SJCRH30 (cell line): ENCODE measurements at places on chromosomes 5 and 9.

- no peak for DNase-seq
Measured at GRCh38 chr5:68170826-68171558, 44.6 kb upstream of the PIK3R1 start.

GRCh38 chr9:79969393-79970145 is 397.8 kb downstream of the TLE4 start:
- DNase-seq: no peak

DNA sequence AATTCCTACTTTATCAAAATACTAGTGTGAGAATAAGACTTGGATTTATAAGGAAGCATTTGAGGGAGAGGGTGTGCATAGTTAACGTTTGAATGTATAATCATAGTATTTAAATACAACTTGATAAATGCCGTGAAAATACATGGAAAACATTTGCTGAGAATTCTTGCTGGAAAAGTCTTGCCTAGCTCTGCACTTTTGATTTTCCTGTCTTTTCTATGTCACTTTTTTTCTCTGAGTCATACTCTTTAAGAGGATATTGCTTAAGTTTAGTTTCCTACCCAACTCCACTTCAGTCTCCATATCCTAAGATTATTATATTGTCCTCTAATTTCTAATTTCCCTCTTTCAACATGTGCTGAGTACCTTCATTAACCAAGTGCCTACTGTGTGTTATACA is 616.6 kb upstream of the SEMA6A start:
- DNase-seq: no peak

GRCh38 chr9:101119206-101119819 is 90.8 kb downstream of the PLPPR1 start:
- peak; percentile 80 for DNase-seq

- no peak for DNase-seq
Measured at GRCh38 chr5:31487506-31487905, 44.4 kb downstream of the DROSHA start.

- no peak for DNase-seq
Measured at GRCh38 chr9:129198319-129199043, 20.4 kb upstream of the IER5L start.

DNA sequence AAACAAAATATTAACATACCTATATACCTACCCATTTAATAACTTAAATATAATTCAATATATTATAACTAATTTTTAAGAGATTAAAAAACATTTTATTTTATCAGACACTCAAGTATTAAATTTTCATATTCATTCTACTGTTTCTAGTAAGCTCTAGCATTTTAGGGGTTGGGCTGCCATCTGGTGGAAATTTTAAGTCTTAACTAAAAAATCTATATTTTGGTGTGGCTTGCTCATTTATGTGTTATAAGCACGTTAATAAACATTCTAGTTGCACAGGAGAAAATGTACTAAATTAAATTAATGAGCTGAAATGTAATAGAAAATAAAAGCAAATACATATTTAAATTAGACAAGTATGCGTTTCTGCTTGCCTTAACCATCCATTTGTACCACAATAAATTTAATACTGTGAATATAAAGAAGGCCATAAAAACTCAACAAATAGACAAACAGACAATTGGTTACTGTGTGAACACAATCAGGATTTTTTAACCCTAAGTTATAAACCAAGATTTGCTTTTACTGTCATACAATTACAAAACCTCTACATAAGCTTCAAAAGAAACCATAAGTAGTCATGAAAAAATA is 1728.3 kb upstream of the CDH9 start:
- DNase-seq: peak; percentile 25

DNA sequence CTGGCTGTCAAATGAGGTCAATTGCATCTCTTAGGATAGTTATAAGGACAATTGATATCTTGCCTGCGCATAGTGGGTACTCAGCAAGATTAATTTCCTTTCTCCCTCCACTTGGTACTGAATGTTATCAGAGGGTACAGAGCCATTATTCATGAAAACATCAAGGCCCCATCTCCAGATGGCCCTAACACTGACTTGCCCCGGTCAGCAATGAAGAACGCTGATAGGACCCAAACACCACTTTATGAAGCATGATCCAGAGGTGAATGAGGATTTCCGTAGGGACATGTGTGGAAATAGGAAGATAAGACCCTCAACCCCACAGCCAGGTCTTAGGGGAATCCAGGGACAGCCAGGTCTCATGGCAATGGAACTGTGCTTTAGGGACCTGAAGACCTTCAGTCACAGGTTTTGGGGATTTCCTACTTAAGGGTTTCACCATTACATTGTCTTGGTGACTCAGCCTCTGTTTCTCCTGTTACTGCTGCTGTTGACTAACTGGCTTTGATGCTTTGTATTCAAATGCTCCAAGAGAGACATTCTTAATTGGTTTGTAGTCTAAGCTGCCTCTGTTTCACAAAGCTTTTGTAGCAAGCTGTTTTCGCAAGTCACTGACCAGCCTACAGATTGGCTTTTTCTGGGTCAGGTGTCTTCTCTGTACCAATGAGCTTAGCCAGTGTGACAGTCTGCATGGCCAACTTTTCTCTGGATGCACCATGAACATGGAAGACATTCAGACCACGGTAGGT is 35.3 kb upstream of the IQGAP2 start:
- DNase-seq: no peak

DNA sequence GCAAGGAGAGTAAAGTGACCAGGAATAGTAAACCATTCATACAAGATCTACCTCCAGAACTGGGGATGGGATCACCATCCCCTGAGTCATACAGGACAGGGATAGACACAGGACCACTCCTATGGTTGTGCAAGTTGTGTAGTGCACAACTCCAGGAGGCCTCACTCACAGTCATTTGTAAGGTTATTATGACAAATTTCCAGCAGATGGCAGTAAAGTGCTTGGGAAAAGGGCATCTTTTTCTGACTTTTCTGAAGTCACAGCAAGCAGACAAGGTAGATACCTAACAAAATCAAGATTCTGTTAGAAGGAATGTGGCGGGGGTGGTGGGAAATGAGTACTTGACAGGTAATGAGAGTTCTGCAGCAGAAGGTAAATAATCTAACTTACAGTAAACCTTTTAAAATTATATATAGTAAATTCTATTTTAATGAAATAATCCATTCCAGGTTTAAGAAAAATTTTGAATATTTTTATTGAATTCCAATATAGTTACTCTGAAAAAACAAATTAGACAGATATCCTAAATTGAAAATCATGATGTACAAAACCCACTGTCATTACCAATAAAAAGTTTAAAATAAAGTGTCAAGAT is 16.7 kb upstream of the KIF27 start:
- peak; percentile 35 for DNase-seq

- DNase-seq: peak; percentile 82
Measured at GRCh38 chr5:116521173-116521872, 53.3 kb downstream of the SEMA6A start.

- DNase-seq: no peak
Measured at GRCh38 chr9:119559056-119559455, 189.8 kb upstream of the BRINP1 start.

- DNase-seq: no peak
Measured at GRCh38 chr9:16542290-16542689, 328.2 kb downstream of the BNC2 start.

GRCh38 chr5:79256563-79256962 is 20.6 kb downstream of the JMY start:
- DNase-seq: no peak

GRCh38 chr9:105121861-105122430 is 122.5 kb upstream of the SLC44A1 start:
- no peak for DNase-seq

- DNase-seq: no peak
Measured at GRCh38 chr5:80109646-80110478, 74.7 kb downstream of the THBS4 start.
